ENCODE measurements at places on chromosomes 7 and 10. TPM values are rescaled to one million over a fixed set of nuclear protein-coding genes. Genes with fewer than 3 reads are reported as not detected.

GRCh38 chr7:14924398-14924797, 21.8 kb upstream of the DGKB start:
- DNase-seq: no peak

DNA sequence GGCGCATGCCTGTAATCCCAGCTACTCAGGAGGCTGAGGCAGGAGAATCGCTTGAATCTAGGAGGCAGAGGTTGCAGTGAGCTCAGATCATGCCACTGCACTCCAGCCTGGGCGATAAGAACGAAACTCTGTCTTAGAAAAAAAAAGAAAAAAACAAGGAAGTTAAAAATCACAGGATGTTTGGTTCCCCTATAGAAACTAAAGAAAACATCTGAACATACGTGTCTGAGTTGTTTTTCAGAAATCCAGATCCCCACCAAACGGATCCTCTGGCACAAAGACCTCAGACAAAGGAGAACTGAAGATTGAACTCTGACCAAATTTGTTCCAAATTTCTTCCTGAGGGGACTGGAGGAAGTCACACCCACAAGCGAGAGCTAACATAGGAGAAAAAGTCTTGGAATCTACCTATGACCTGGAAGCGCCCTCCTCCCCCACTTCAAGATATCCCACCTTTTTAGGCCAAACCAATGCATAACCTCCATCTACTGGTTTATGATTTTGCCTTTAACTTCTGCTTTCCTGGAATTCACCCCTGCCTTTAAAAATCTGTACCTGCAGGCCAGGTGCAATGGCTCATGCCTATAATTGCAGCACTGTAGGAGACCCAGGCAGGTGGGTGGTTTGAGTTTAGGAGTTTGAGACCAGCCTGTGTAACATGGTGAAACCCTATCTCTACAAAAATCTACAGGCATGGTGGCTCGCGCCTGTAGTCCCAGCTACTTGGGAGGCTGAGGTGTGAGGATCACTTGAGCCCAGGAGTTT, 19.7 kb upstream of the SIRT1 start:
- no peak for DNase-seq

DNA sequence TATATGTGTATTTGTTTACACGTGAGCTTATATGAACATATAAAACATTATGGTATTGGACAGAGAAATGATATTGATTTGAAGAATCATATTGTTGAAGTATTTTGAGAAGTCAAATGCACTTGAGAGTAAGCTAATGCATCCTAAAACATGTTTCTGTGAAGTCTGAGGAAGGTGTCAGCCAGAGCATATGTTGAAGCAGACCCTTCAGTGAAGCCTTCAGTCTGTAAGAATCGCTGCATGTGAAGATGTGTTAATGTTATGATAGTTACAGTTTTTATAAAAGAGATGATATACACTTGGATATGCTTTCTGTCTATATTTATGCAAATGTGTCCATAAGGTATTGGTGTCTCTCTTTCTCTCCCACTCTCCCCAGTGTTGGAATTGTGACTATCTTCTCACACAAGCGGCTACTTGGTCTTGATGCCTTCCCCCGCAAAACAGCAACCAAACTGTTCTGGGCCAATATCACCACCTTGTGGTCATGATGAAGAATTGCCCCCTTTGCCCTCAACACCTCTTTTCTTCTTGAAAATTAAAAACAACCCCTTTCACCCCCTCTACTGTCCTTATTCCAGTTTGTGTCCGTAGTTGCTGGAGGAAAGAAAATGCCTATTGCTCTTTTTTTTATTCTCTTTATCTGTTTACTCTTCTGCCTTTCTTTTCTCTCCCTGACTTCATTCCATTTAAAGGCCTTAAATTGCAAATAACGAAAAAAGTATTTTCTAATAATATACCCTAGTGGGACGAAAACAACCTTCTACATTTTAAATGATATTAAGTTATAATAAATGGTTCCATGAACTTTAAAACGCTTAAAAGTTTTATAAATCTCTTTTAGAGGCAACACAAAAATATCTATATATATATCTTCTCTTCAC, 64.9 kb downstream of the IKZF1 start:
- DNase-seq: peak; percentile 37

The FGL2 gene
- 2.7 TPM for polyA plus RNA-seq

DNA sequence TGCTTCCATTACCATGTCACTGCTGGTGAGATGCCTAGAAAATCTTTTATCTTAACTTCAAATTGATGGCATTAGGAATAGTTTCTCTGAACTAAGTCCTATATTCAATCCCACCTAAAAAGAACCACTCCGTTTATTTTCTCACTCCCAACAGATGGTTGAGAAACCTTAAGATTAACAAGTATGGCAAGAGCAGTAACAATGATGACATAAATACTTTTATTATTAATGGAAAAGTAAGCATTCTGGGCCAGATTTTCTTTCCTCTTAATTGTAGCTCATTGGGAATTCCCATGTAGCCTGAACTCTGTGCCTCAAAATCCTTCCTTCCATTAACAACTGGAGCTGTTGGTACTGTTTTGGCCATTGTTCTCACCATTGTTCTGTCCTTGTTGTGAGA, 21.1 kb upstream of the FAM13C start:
- DNase-seq: no peak

DNA sequence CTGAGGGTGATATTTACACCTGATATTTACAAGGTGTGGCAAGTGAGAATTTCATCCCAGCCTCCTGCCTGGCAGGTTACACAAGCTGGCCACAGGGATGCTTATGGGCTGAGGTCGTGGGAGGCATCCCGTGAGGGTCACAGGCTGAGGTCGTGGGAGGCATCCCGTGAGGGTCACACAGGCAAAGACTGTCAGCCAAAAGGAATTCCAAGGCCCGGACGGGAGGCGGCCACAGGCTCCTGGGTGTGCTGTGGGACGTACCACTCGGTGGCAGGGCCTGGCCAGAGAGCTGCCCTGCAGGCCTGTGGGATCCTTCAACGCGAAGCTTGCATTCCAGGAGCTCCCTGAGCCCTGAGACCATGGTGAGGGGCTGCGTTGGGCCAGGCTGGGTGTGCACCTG, 460.6 kb downstream of the DNAJB6 start:
- no peak for DNase-seq
